ENCODE measurements at places on chromosomes 12 and 14.
A peak's percentile ranks its signal among the peaks of the same experiment; 100 is the strongest.

DNA sequence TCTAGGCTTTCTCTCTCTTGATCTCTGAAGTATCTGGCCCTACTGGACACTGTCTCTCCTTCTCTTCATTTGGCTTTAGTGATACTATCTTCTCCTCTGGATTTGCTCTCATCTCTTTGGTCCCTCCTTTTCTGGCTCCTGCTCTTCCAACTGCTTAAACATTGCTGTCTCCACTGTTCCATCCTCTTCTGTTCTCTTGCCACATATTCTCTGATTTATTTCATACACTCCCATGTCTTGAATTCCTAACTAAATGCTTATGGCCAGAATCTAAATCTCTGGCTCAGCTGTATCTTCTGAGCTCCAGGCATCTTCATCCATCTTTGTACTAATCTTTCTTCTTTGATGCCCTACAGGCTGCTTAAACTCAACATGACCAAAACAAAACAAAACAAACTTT lies 25.5 kb upstream of the PCED1B start:
- DNase-seq: no peak

GRCh38 chr14:80447392-80447791 lies 236.1 kb upstream of the DIO2 start:
- no peak for DNase-seq

- DNase-seq: no peak
These were observed 156.4 kb upstream of the SYT10 start for GRCh38 chr12:33596061-33596460.

DNA sequence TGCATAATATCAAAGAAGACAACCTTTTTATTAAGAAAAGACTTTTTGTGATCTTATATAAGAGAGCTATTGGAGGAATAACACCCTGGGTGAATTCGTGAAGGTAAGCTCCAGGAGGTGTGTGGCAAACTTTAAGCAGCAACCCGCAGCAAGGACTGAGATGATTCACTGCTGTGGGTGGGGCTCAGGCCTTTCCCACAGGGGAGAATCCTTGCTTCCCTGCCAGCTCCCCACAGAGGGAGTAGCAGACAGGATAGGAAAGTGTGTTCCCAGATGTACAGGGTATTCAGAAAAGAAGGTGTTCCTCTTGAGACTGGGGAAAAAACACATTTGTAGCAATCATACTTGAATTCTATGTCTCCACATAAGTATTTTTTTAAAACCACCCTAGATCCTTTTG lies 9.2 kb downstream of the NDUFA12 start:
- no peak for DNase-seq

DNA sequence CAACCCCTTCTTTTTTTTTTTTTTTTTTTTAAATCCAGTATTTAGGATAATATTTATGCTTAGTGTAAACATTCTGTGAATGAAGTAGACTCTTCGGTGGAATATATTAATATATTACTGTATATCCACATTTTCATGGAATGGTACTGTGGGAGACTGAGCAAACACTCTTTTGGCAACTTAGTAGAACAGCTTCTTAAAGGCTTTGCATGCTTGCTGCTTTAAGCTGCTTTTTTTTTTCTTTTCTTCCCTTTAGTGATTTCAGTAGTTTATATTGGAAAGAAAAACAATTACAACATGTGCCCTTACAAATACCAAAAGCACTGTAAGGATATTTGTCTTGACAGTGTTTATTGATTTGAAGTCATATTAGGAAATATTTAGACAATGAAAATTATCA lies 78.9 kb downstream of the AEBP2 start:
- DNase-seq: no peak

- DNase-seq: no peak
These were observed 11.7 kb upstream of the RIPK3 start for GRCh38 chr14:24351517-24351916.

DNA sequence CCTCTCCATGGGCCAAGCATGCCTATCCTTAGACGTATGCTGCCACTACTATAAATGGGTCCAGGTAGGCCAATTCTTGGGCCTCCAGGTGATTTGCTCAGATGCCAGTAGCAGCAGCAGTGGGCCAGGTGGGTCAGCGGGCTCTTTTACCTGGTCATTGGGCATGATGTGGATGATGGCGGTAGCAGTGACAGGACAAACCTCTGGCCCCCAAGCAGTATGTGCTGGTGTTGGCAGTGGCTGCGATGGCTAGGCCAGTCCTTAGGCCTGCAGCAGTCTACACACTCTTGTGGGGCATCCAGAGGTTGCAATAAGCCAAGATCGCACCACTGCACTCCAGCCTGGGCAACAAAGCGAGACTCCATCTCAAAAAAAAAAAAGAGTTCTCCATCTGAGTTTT lies 19.1 kb upstream of the VASH1 start:
- DNase-seq: no peak

DNA sequence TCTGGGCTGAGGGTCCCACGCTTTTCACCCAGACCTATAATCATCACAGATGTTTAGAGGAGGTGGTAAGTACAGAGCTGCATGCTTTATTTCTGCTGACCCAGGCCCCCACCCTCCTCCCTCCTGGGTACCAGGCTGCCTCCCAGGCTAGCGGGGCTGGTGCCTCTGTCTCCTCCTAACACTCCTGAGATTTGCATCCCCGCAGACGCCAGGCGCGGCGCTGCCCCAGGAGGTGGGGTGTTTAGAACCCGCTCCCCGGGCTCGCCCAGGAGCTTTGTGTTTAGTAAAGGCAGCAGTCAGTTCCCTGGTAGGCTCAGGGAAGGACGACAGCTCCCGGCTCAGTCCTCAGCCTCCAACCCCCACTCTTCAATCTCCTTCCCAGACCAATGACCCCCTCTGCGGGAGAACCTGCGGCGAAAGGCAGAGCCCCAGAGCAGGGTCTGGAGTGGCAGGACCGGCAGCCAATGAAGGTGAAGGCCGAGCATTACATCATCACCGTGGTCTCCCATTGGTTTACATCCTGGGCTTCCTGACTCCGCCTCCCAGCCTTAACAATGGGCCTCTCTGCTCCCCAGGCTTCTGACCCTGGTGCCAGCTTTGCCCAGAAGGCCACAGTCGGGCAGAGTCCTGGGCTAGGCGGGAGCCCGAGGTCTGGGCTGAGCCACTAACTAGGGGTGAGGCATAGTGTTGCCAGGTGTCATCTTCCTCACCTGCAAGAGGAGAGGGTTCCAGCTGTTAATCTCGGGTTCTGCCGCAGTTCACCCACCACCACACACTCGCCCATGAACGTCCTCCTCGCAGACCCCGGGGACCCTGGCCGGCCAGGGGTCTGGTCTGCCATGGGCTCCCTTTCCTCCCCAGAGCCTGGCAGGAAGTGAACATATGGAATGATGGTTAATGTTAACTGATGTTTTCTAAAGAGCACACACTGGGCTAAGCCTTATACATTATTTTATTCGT lies 57.5 kb downstream of the CALM1 start:
- peak; percentile 95 for DNase-seq

DNA sequence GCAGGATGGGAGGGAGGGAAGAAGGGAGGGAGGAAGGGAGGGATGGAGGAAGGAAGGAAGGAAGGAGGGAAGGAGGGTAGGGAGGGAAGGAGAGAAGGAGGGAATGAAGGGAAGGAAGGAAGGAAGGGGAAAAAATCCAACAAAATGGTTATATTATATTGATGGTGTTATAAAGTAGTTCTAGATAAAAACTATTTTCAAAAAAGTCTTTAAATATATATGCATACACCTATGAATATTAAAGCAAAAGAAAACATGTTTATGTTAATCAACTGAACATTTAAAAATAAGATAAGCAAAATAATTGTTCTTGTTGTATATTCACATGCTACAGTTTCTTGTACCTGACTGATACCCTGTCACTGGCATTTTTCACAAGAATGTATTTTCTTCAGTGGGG lies 1.9 kb downstream of the BDKRB1 start:
- DNase-seq: no peak

GRCh38 chr12:116497051-116497591 lies 62.1 kb upstream of the MAP1LC3B2 start:
- DNase-seq: no peak

DNA sequence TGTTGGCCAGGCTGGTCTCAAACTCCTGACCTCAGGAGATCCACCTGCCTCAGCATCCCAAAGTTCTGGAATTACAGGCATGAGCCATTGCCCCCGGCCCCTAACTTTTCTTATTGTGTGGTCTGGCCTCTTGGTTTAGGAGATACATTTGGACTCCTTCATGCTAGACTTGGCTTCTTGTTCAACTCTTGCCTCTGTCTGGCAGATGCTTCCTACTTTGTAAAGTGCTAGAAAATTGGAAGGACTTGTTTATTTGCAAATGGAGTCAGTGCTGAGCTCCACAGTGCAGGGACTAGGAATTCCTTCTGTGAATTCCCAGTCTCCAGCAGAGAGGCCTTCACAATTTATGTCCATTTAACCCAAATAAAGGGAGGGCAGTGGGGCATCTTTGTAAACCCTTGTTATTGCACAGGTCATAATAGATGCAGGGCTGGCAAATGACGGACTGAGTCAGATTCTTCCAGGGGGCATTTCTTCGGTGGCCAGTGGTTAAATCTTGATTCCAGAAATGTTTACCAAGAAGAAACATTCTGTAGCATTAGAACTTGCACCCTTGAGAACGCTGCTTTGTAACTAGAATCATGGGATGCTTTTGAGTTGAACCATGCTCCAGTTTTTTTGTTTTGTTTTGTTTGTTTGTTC lies 73.8 kb upstream of the TBX3 start:
- DNase-seq: no peak

- DNase-seq: no peak
These were observed 850.3 kb upstream of the FOXG1 start for GRCh38 chr14:27916326-27916725.

GRCh38 chr12:44286336-44286735 lies 450.5 kb downstream of the TMEM117 start:
- DNase-seq: no peak

- DNase-seq: no peak
These were observed 877.1 kb downstream of the C12orf50 start for GRCh38 chr12:87152075-87152474.

DNA sequence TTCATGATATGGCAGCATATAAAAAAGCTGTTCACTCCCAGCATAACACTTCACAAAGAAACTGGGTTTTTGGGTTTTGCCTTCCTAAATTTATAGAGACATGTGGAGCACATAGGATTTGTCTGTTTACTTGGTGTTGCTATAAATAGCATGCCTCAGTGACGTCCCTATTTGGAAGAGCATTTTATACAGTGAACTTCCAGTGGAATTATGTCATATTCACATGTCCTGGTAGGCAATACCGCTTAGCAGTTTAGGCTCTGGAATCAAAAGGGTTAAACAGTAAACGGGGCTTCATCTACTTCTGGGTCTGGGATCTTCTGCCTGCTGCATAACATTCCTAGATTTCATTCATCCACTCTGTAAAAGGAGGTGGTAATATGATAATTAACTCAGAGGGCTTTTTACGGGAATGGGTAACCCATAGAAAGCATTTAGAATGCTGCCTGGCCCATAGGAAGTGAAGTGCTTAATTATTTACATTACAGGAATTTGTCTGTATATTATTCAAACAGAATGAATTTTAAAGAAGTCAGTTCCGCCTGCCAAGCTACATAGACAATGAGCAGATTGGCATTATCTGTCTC lies 396.1 kb downstream of the TMTC2 start:
- DNase-seq: no peak

- DNase-seq: peak; percentile 29
These were observed 22.2 kb upstream of the ABCD4 start for GRCh38 chr14:74324931-74325361.

DNA sequence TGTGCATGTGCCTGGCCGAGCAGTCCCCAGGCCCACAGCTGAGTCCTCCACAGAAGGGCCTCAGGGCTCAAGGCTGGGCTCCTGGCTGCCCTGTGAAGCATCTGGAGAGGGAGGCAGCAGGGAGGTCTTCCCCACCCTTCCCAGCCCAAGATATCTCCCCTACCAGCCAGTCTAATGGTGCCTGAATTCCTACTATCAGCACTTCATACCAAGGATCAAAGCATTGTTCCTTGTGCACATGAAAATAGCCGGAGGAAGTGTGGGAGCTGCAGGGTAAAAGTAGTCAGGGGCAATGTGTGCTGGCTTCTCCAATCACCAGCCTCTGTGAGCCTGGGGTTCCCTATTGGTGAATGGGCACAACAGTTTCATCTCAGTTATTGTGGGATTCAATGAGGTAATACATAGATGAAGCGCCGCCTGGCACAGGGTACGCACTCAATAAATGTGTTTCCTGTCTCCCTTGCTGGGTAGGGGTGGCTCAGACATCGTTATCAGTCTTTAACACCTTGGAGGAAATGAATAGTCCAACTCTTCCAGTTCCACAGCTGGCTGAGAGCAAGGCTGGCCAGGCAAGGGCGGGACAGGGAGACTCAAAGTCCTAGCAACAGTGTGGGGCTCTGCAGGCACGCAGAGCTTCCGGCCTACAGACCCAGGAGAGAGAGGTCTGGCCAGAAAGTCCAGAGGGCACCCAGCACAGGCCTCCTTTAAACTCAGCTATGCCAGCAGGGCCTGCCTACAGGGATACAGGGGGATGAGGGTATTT lies 39.1 kb upstream of the PNMA1 start:
- peak; percentile 90 for DNase-seq

- DNase-seq: no peak
These were observed 486.5 kb downstream of the EGLN3 start for GRCh38 chr14:33464254-33464962.

- peak; percentile 77 for DNase-seq
These were observed 376.8 kb downstream of the DPF3 start for GRCh38 chr14:72516936-72517700.

DNA sequence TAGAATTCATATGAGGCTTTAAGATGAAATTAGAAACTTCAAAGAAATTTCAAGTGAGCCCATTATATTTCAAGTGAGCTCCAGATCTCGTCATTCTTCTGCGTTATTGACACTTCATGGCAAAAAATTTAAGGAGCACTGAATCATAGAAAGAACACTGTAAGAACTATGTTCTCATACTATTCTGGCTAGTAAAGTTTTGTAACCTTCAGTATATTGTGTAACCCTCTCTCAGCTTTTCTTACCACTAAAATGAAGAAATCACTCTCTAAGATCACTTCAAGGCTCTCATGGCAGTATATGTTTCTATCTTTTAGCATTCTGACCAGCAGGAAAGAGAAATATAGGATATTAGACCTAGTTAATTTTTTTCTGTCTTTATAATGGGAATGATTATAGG lies 6.3 kb downstream of the GPHN start:
- DNase-seq: no peak

Data from dermis microvascular lymphatic vessel endothelial cell (primary cell).